Astrocyte (in vitro differentiated cells and primary cell): ENCODE measurements at places on chromosomes 4 and X.

DNA sequence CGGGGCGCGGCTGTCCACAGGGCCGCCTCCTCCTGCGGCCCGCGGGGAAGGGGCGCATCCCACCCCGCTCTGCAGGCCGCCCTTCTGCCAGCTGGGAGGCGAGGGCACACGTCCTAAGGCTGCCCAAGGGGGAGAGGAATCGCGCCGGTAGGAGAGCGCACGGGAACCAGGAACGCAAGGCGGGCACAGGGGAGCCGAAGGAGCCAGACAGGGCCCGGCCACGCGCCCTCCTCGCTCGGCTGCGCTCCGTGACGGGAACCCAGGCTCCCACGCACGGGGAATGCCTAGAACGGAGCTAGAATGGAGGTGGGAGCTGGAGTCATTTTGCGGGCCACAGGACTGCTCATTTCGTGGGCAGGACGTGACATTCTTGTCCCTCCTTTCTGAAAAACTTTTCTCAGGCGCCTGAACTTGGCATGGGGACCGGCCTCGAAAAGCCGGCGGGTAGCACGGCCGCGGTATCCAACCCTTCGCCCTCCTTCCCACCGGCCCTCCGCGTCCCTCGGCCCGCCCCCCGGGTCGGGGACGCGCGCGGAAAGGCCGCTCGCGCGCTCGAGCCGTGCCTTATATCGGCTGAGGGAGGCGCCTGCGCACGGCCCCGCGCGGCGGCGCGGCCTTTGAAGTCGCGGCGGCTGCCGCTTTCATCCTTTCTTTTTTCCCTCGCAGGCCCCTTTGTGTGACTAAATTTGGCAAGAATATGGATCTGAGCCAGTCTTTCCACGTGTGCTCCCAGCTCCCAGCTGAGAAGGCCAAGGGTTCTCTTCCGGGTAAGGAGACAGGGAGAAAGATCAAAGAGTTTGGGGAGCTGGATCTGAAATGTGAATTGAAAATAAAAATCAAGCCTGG is 4.2 kb upstream of the LEF1 start:
- peak; percentile 50 for DNase-seq

DNA sequence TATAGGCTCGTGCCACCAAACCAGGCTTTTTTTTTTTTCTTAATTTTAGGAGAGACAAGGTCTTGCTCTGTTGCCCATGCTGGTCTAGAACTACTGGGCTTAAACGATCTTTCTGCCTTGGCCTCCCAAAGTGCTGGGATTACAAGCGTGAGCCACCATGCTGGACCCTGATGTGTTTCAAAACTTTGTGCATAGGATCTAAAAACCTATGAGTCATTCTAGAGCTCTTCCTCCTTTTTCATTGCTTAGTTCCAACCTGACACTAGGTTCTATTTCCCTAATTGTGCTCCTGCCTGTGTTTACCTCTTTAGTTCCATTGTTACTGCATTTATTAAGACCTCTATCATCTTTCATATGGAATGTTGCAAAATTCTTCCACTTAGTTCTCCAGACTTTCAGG is 57.3 kb downstream of the HPGD start:
- no peak for DNase-seq

GRCh38 chr4:145842224-145842887 is 96.3 kb downstream of the ZNF827 start:
- peak; percentile 29 for DNase-seq

DNA sequence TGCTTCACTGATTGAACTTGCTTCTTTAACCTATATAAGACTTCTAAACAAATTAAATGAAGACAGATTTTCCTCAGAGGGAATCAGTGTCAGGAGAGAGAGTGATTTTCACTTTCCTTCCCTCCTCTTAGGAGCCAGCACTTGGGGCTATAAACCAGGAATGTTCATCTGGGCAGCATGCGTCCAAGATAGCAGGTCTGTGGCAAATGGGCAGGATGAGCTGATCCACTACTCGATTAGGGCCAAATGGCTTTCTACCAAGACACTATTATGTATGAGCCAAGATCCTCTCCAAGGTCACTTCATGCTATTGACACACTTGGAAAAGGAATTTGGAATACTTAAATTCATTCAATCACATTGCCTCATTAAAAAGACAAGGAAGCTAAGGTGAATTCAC is 203.9 kb upstream of the GRID2 start:
- DNase-seq = no peak

DNA sequence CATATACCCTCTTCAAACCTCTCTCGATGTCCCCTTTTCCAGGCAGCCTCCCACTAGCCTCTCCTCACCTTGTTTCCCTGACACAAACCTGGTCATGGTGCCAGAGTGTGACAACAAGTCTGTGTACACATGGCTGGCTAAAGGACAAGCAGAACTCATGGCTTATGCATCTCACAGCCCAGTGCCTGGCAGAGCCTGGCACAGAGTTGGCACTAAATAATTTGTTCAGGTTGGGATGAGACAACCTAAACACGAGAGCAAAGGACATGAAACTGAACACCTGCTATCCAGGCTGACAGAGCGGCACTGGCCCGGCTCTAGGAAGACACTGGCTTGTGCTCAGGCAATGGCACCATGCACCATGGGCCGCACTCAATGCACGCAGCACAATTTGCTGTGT is 48.2 kb upstream of the FGFBP2 start:
- DNase-seq = no peak

GRCh38 chr4:174930895-174931294 is 12.7 kb downstream of the ADAM29 start:
- no peak for DNase-seq

DNA sequence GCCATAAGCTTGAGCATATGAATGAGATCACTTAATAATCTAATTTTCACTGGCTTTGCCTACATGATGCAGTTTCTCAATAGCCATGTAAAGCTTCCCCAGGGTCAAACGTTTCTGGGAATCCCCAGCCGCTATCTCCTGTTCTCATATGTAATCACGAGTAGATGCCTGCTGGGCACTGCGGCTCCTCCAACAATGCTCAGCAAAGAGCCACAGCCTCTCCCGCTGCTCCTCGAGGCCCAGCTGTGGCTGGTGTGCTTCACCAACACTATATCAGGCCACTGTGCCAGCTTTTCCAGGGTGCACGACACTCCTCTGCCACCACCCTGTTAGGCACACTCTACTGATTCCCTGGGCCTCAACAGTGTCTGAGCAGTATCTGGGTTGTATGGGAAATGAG is 78.3 kb upstream of the RASGEF1B start:
- no peak for DNase-seq

GRCh38 chr4:109043286-109043685 is 259.2 kb downstream of the COL25A1 start:
- DNase-seq = no peak

- DNase-seq = no peak
These were observed 37.7 kb upstream of the NUDT6 start for GRCh38 chr4:122959981-122960610.

DNA sequence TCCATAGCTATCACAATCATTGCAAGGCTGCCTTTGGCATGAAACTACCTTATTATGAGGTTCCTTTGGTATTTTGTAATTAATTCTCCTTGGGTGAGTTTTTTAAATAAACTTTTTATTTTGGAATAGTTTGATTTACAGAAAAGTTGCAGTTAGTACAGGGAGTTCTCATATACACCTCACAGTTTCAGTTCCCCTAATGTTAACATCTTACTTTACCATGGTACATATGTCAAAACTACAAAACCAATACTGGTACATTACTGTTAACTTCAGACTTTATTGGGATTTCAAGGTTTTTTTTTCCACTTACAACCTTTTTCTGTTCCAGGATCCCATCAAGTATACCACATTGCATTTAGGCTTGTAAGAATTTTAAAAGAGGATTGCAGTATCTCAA is 52.0 kb upstream of the RGN start:
- no peak for DNase-seq

DNA sequence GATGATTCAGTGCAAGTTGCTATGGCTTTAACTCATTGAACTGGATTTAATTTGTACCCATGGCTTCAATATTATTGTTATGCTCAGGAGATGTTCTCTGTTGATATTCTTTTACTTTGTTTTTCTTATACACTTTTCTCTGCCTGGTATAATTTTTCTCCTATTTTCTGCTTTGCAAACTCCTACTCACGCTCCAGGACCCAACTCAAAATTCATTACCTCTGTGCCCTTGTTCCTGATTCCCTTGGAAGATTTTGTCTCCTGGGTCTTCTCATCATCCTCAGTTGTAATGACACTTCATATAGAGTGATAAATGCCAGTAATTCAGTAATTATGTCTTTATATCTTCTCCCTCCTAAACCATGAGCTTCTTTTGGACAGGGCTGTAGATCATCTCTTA is 259.9 kb upstream of the JADE1 start:
- DNase-seq = no peak

DNA sequence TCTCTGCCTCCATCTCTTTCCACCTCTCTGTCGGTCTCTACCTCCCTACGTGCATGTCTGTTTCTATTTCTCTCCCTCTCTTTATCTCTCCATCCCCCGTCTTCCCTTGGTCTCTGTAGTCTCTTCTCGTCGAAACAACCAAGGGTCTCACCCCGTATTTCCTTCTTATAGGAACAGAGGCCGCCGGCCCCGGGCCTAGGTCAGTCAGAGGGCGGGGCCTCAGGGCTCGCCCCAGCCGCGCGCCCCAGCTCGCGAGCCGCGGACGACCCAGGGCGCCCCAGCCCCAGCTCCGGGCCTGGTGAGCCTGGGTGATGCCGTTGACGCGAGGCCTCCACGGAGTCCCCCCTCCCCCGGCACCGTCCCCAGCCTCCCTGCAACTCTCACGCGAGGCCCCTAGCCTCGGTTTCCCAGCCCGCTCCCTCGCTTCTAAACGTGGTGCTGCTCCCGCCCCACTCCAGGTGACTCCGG is 6.6 kb downstream of the TIMM17B start:
- no peak for DNase-seq

- DNase-seq = no peak
These were observed 289.7 kb downstream of the HS3ST1 start for GRCh38 chr4:11138964-11139363.

GRCh38 chr4:123450393-123450792 is 53.8 kb downstream of the SPRY1 start:
- no peak for DNase-seq

DNA sequence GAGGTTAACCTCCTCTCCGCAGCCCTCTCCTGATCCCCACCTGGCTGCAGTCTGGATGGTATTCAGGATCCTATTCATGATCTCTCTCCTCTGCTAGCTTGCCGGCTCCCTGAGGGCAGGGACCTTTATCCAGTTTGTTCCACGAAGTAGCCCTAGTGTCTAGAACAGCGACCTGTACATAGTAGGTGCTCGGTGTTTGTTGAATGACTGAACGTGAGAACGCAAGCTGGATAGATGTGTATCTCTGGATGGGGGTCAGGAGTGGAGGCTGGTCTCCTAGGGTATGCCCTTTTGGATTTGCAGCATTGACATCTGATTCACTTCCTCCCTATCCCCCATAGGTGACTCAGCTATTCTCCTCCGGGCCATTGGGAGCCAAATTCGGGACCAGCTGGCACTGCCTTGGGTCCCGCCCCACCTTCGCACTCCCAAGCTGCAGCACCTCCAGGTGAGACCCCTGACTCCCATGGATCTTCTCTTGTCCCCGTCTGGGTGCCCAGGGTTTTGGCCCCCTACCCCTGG is 7.3 kb downstream of the CCDC22 start:
- DNase-seq = no peak

- DNase-seq = no peak
These were observed 792.2 kb downstream of the ADGRL3 start for GRCh38 chr4:61992351-61992750.

- no peak for DNase-seq
These were observed 131.1 kb downstream of the GPC3 start for GRCh38 chrX:133854290-133854689.

DNA sequence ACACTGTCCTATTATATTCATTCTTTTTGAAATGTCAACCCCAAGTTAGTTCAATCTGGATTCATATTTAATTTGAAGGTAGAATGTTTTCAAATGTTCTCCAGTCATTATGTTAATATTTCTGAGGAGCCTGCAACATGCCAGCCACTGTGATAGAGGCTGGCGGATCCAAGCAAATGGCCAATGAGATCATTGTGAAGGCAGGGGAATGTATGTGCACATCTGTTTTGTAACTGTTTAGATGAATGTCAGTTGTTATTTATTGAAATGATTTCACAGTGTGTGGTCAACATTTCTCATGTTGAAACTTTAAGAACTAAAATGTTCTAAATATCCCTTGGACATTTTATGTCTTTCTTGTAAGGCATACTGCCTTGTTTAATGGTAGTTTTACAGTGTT is 1.6 kb downstream of the CXCL1 start:
- DNase-seq = no peak

- DNase-seq = no peak
These were observed 739.9 kb upstream of the AMOT start for GRCh38 chrX:113580486-113580885.

GRCh38 chrX:154019633-154020528 is at the start of gene IRAK1:
Gene IRAK1, minus strand, starts transcription at chrX:154019902. Its CDS starts 90 bp downstream, at chrX:154019812.
- no peak for DNase-seq

DNA sequence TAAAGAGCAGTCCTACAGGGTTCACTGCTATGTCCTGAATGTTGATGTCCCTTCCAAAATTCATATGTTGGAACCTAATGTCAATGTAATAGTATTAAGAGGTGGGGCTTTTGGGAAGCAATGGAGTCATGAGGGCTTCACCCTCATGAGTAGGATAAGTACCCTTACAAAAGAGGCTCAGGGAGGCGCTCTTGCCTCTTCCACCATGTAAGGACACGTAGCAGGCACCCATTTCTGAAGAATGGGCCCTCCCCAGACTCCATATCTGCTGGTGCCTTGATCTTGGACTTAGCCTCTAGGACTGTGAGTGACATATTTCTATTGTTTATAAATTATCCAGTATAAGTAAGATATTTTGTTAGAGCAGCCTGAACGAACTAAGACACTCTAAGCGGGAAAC is 15.8 kb downstream of the MED28 start:
- DNase-seq = no peak

- no peak for DNase-seq
These were observed 44.7 kb upstream of the TET2 start for GRCh38 chr4:105102016-105102415.

GRCh38 chrX:110327336-110327735 is 9.5 kb upstream of the AMMECR1 start:
- DNase-seq = no peak

DNA sequence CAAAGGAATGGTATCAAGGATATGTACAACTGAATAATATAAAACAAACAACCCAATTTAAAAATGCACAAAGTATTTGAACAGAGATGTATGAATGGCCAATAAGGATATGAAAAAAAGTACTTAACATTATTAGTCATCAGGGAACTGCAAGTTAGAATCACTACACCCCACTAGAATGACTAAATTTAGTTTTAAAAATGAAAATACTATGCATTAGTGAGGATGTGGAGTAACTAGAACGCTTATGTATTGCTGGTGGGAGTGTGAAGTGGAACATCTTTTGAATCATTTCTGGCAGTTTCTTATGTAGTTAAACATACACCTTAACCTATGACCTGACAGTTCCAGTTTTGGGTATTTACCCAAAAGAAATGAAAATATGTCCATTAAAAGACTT is 13.0 kb upstream of the SLC16A2 start:
- DNase-seq = no peak

- no peak for DNase-seq
These were observed 495.3 kb downstream of the UBE2NL start for GRCh38 chrX:144379156-144379555.

DNA sequence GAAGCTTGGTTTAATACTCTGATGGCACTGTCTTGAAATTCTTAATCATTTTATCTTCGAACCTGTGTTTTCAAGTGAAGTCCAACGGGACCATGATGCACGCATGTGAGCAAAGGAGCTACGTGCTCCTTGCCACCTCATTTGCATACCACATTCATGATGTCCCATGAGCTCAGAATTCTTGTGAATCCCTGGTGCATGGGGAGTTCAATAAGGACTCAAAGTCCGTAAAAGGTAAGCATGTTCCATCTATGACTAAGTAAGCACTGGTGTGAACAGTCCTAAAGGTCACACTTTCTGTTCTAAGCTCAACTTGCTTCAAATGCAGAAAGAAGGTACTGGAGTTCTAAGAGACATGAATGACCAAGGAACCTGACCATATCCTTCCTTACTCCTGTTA is 13.1 kb upstream of the GPM6B start:
- no peak for DNase-seq
